Activated CD4-positive, alpha-beta T cell treated with anti-CD3 and anti-CD28 coated beads, Interleukin-10, Interleukin-2, amounts not matched to agents 100 ng/mL and 50 ng/mL, durations not matched to agents 16 hours and 8 hours (primary cell): ENCODE measurements at places on chromosomes 5 and 9.

DNA sequence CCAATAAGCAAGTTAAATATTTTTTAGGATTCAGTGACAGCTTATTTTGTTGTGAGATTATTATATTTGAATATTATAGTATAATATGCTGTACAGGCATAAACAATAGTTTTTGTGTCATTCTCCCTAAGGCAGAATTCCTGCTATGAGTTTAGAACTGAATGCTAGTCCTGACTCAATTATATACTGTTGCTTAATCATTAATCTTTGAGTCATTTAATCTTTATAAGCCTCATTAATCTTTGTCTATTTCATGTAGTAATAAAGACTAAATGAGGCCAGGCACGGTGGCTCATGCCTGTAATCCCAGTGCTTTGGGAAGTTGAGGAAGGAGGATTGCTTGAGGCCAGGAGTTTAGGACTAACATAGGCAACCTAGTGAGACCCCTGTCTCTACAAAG is 3.6 kb upstream of the DCP2 start:
- DNase-seq = no peak

DNA sequence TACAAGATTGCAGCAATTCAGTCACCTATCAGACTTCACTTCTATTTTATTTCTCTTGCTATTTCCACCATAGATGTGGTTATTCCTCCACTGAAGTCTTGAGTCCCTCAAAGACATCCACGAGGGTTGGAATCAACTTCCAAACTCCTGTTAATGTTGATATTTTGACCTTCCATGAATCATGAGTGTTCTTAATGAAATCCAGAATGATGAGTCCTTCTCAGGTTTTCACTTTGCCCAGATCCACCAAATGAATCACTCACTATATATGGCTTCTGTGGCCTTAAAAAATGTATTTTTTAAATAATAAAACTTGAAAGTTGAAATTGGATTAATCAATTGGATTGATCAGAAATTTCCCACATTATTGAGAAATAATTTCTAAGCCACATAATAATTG is 1821.0 kb downstream of the EFNA5 start:
- DNase-seq = no peak

- DNase-seq = no peak
Observed at GRCh38 chr5:2752059-2752820, 763 bp upstream of the IRX2 start.

- DNase-seq = no peak
Observed at GRCh38 chr9:115880221-115880885, 273.2 kb upstream of the PAPPA start.

- no peak for DNase-seq
Observed at GRCh38 chr9:130607640-130608420, 28.5 kb downstream of the FUBP3 start.

DNA sequence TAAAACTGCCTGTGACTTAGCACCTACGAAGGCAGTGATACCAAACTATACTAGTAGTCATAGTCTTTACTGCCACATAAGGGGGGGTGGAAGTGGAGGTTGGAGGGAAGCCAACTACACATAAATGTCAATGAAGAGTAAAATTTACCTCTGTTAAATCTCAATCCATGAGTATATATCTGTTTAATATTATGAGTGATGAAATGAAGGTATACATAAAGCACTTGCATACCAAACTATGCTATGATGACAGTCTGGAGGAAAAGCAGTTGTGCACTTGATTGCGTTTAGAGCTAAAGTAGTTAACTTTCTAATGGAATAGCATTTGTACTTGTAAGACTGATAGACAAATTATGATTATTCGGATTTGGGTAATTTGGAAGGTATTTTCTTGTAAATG is 129.2 kb upstream of the POU5F2 start:
- DNase-seq = no peak

DNA sequence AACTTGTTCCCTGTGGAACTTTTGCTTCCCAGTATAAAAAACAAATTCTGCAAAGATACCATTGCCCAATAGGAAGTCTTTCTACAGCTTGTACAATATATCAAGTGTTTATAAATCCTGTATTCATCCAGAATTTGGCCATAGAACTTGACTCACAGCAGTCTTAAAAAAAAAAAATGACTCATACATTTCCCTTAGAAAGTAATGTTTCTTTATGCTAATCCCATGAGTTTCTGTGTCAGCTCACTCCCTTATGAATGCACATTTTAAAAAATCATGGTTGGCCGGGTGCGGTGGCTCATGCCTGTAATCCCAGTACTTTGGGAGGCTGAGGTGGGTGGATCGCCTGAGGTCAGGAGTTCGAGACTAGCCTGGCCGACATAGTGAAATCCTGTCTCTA is 89.3 kb upstream of the DMRT1 start:
- DNase-seq = no peak

GRCh38 chr9:124716808-124717207 is 54.3 kb downstream of the NR6A1 start:
- DNase-seq = peak; percentile 61

GRCh38 chr5:125033602-125034001 is 287.2 kb upstream of the ZNF608 start:
- DNase-seq = no peak

- DNase-seq = no peak
Observed at GRCh38 chr5:82704381-82704780, 372.8 kb downstream of the TMEM167A start.

DNA sequence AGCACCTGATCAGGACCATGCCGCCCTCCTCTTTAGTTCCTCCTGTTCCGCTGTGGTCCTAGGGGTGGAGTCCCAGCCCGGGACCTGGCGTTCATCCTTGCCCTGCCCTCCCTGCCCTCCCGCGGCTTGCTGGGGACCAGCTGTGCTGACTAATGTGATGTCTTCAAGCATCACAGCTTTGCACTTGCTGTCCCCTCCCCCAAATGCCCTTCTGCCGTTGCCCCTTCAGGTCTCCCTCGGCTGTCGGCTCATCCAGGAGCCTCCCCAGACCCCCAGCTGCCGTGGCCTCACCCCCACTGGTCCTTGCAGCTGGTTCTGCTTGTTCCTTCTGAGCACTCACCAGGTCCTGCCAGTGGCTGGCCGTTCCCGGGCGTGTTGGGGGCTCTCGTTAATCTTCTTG is 19.9 kb downstream of the RXRA start:
- DNase-seq = no peak

GRCh38 chr5:93073547-93073946 is 507.5 kb downstream of the NR2F1-AS1 start:
- no peak for DNase-seq

GRCh38 chr9:92189782-92190535 is 74.7 kb upstream of the SPTLC1 start:
- no peak for DNase-seq
